ENCODE measurements at places on chromosomes 13 and 19.

DNA sequence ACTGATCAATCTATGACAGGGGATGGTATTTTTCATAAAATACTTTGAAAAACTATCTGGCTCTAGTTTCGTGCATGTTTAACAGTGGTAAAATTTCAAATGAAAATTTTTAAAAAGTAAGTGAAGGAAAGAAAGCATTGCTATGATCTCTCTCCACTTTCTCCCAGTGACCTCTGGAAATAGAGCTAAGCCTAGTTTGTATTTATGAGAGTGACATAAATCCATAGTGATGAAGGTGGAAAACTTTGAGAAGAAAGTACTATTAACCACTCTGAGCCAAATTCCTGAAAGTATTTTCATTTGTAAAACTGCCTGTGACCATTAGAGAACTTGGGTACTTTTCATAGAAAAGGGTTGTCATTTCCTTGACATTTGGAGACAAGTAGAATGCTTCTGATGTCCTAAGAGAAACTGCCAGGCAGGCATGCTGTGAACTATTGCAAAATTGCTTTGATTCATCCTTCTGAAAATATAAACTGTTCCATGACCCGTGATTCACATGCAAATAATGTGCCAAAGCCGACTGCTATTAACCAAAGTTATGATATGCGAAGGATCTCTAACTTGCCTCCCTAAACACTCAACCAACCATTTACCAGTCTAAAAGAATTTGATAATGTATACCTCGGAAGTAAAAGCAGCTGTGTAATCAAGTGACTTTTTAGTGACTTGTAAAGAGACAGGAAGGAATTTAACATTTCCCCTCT lies 133.2 kb downstream of the VWA8 start:
- no peak for DNase-seq

- DNase-seq: no peak
Observed at GRCh38 chr13:66940113-66940512, 290.0 kb downstream of the PCDH9 start.

- no peak for DNase-seq
Observed at GRCh38 chr13:50412046-50412617, 396.9 kb downstream of the KCNRG start.

DNA sequence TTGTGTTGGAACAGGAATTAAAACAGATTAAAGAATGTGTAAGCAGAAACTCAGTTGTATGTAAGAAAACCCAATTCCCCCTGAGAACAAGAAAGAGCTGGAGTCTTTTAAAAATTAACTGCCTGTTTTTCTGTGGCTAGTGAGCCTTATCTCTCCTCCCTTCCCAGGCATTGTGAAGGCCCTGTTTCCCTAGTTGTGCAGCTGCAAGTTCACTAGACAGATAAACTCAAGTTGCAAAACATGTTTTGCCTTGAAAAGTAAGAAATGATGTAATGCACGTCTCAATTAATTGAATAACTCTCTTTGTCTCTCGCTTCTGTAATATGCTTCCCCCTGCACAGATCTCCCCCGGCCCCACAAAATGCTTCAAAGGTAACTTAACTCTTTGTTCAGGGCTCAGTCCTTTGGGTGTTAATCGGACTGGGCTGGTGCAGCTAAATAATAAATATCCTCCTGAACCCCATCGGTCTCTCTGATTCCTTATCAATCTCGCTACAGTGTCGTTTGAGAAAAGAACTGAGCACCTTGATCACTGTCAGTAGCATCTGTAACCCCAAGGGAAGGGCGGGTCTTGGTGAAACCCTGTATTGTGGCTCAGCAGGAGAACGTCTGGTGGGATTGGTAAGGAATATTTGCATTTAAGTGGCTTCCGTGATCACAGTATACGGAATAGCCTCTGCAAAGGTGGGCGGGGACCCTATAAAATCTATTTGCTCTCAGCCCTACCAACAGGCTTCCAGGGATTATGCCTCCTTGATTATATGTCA lies 1.6 kb upstream of the ZNF556 start:
- DNase-seq: no peak

Data from femur (tissue), 1 donor.